ENCODE measurements at places on chromosomes 1 and 21.

GRCh38 chr1:2289607-2290006 is 61.5 kb downstream of the SKI start:
- no peak for DNase-seq

GRCh38 chr1:161718559-161719324 is 2.6 kb upstream of the FCRLB start:
- DNase-seq, result no peak

GRCh38 chr1:61776091-61776490 is 33.8 kb downstream of the PATJ start:
- no peak for DNase-seq

GRCh38 chr1:116257341-116257767 is 115.7 kb upstream of the ATP1A1 start:
- no peak for DNase-seq

- no peak for DNase-seq
Observed at GRCh38 chr1:119293797-119294196, 74.8 kb upstream of the HAO2 start.

- peak; percentile 41 for DNase-seq
Observed at GRCh38 chr1:2413495-2414296, 1.3 kb upstream of the PEX10 start.

DNA sequence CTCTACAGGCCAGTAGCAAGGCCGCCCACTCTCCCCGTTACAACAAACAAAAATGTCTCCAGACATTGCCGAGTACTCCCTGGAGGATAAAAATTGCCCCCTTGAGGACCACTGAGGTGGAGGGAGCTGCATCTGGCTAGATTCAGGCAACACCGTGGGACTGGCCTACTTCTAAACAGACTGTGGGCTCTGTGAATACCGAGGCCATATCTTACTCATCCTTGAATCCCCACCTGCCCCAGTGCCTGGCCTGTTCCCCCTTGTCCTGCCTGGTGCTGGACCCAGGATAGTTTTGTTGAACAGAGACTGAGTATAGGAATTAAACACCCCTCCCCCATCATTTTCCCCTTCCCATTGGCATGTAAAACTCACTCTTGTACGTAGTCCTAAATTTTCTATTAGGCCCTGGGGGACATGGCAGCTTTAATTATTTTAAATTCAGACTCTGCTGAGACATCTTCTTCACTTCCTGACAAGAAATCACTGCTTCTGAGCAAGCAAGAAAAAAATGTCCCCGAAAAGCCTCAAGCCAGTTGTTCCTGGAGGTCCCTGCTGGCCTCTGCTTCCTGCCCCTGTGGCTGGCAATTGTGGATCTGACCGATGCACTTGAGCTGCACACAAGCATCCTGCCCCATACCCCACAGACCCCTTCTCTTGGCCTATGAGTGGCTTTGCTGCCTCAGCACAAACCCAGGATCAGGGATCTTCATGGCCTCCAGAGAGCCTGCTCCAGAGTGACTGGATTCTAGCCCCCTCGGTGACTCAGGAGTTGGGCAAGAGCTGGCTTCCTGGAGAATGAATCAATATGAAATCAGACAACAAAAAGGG is 111.0 kb downstream of the ACTL8 start:
- no peak for DNase-seq

GRCh38 chr1:189103956-189104355 is 1373.7 kb downstream of the BRINP3 start:
- no peak for DNase-seq

DNA sequence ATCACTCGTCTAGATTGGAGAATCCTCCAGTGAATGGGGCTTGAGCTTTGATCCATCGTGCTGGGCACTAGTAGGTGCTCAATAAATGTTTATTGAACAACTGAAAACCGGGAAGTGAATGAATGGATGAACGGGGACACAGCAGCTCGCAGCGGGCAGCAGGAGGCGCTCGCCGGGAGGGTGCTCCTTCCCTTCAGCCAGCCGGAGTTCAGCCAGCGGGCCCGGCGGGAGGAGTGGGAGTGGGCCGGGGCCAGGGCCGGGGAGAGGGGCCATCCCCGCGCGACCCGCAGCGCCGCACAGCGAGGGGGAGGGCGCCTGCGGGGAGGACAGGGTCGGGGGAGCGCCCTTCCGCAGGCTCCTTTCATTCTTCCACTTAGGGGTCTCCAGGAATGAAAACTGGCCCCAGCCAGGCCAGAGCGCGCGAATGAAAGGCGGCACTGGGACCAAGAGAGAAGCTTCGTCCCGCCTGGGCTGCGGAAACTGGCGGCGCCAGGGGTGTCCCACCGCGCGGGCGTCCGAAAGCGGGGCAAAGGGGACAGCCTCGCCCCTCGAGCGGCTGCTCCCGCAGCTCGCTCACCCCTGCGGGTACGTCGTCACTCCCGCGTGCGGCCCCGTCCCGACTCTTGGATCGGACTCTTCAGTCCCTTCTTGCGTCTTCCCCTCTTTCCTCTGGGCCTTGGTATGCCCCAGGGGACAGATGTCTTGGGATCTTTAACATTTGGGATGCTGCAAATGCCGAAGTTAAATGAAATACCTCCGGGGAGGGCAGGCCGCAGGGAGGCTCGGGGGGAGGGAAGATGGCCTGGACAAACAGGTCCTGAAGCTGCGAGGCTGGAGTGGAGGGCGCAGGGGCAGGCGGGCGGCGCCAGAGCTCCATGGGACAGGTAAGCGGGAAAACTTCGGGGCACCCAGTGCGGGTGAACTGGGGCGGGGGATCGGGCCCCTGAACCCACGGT is 3.6 kb upstream of the INAVA start:
- peak; percentile 78 for DNase-seq

GRCh38 chr1:94383966-94384408 is 34.2 kb upstream of the ABCD3 start:
- DNase-seq, result peak; percentile 10

DNA sequence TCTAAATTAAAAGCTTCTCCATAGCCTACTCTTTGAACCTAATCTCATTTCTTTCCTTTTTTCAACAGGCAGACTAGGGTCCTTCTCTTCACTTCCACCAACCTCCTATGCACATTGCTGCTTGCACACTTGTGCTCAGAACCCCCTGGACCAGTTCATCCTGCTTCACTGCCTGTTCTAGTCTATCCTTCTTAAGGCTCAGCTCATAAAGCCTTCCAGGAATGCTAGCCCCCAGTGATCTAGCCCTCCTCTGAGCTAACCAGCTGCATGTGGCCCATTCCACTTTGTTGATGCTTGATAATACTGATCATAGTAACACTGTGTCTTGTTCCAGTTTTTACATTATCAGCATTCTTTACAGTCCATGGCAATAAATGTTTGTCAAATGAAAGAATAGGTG is 22.9 kb upstream of the PHGDH start:
- DNase-seq, result no peak

GRCh38 chr1:101291562-101292380 is 55.0 kb downstream of the S1PR1 start:
- peak; percentile 26 for DNase-seq

DNA sequence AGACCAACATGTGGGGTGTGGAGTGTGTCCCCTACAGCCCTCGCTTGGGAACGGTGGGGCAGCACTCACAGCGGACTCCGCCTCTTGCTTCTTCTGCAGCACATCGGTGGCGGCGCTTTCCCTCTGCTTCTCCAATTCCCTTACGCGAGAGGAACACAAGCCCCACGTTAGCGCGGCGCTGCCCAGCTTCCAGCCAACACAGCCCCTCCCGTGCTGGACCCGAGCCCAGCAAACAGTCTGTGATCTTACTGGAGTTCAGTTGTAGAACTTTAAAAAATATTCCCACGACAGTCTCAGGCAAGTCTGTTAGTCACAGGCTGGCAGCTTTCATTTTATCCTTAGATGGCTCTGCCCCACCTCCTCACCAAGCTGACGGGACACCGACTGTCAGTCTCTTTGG is 13.6 kb downstream of the THAP3 start:
- DNase-seq, result no peak

GRCh38 chr1:7886405-7886745 is 33.5 kb upstream of the UTS2 start:
- no peak for DNase-seq

DNA sequence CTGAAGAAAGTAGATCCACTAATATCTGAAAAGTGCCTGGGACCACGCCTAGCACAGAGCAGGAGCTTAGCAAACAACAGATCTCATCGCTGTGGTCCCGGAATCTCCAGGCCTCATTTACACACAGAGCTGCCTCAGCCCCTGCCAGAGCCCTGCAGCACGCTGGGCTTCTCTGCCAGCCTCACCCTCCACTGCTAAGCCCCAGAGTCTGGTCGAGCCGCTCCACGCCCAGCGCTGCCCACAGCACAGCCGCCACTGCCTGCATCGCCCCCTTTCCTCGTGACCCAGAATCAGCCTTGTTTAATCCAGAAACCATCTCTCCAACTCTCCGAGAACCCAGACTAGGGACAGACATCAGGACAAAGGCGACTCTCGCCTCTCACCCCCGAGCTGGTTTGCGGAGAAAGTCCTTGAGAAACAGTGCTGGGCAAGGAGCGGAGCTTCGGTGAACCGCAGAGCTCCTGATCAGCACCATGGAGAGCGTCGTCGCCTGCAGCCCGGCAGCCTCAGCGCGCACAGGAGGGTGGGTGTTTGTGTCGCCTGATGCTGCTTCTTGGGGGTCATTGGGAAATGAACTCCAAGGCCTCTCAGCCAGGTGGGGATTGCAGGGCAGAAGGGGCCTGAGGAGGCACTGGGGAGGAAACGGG is 145.1 kb downstream of the NPHP4 start:
- DNase-seq, result peak; percentile 58

DNA sequence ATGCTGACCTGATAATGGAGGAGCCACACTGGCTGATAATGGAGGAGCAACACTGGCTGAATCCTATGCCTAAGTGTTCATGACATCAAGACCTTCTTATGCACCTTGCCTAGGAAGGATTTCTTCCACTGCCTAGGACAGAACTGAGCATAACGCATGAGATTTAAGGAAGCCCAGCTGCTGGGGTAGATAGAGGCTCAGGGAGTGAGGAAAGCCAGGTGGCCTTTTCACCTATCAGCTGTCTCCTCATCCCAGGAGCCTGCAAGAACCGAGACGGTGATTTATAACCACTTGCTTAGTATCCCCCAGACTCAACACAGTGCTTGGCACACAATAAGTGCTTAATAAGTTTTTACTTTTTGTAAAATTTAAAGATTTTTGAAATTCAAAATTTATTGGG is 7.4 kb upstream of the CTBS start:
- no peak for DNase-seq

DNA sequence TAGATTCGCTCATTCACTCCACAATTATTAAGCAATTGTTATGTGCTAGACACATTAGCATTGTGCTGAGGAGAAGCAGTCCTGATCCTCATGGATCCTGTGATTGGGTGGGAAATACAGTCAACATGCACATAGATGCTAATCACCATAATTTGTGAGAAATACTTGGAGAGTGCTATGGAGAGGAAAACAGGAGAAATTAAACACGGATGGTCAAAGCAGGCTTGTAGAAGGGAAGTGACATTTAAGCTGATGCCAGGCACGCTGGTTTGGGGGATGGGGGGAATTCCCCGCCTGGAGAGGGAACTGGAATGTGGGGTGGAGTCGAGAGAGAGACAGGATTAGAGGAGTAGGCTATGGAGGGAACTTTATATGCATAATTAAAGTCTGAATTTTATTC is 52.2 kb upstream of the L1TD1 start:
- no peak for DNase-seq

- no peak for DNase-seq
Observed at GRCh38 chr1:47934243-47934805, 62.9 kb downstream of the TRABD2B start.

GRCh38 chr21:44478124-44478800 is 23.0 kb downstream of the LRRC3 start:
- DNase-seq, result no peak

GRCh38 chr1:248862998-248863881 is 4.4 kb upstream of the ZNF692 start:
- peak; percentile 69 for DNase-seq

DNA sequence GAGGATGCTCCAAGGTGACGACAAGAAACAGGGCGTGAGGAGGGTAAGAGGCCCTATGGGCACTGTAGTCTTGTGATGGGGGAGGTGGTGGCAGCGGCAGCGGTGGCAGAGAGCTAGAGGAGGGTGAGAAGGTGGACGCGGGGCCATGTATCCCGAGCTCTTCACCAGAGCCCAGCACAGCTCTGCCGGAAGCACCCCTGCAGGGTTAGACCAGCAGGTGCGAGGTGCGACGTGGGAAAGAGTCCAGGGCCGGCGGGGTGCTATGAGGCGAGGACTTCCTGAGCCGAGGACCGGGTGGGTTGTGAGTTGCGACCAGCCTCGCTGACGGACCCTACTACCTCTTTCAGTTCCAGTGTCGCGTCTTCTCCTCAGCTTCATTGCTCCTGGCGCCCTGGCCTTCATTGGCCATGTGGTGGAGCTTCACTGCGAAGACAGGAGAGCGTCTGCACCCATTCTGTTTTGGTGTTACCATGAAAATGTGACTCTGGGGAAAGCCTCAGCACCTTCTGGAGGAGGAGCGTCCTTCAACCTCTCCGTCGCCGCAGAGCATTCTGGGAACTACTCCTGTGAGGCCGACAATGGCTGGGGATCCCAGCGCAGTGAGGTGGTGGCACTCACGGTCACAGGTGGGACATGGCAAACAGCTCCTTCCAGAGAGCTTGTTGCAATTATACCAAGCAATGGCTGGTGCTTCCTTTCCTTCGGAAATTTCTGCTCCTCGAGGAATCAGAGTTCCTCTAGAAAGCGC is 67.9 kb upstream of the KIRREL1 start:
- no peak for DNase-seq

DNA sequence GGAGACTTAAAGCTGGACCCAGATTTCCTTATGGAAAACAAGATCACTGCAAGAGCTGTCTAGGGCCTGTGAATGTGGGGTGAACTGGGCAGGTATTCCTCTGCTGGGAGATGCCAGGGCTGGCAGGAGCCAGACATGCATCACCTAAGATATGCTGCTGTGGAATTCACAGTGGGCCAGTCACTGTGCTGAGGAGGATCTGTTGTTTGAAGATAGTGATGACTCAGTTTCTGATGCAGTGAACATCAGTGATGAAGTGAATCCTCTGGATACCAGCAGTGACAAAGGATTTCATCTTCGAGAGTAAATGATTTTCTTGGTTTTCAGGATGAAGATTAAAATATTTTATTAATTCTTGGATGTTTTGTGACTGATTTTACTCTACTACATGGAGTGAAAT is 29.9 kb upstream of the CAMSAP2 start:
- DNase-seq, result no peak

GRCh38 chr1:212089560-212090163 is 54.1 kb downstream of the DTL start:
- no peak for DNase-seq

GRCh38 chr1:11525151-11525505 is 46.2 kb downstream of the DISP3 start:
- no peak for DNase-seq

- no peak for DNase-seq
Observed at GRCh38 chr21:32114419-32115035, 164.3 kb downstream of the MIS18A start.
